ENCODE measurements at places on chromosomes 12 and 14. TPM values are rescaled to one million over a fixed set of nuclear protein-coding genes. Genes with fewer than 3 reads are reported as not detected.
A peak's percentile ranks its signal among the peaks of the same experiment; 100 is the strongest.

The STAC3 gene
- total RNA-seq, result 6.1 TPM

DNA sequence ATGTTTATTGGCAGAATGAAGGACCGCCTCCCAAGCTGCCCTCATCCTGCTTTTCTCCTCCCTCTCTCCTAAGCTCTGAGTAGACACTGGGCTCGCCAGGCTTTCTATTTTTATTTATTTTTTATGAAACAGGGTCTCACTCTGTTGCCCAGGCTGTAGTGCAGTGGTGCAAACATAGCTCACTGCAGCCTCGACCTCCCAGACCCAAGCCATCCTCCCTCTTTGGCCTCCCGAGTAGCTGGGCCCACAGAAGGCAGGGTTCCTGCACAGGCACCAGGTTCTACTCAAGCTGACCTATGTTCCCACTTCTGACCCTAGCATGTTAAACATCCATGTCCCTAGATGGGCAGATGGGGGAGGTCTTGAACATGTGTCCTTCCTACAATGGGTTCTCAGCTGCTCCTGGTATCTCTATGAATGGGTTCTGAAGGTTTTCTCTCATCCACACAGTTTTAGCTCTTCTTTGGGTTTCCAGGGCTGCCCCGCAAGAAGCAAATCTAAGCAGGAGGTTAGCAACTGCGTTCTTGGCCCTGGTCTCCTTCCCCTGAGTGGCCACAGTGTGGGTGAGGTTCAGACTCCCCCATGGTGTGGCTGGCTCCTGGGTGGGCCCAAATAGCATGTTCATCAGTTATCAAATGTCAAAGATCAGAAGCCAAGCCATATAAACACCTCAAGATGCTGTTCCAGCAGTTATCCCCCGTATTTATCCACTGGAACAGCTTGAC, 167.3 kb downstream of the ZFP36L1 start:
- no peaks in the 10 kb centered on the region for H3K27me3 ChIP-seq
- H3K4me1 ChIP-seq, result peaks cover 46% of the 10 kb centered on the region
- DNase-seq, result peak; percentile 0

DNA sequence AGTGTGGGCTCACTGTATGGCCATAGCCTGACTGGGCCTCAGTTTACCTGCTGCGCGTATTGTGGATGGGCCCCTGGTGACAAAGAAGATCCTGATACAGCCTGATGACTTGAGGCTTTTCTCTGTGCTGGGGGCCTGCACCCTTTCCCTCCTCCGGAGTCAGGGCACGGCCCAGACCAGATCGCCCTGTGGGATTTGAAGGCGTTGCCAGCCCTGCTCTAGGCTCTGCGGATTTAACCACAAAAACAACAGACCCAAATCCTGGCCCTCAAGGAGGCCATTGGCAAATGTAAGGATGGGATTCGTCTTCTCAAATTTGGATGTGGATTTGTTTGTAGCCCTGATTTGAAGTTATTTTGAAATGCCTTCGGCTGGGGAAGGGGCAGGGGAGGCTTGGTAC, 195.8 kb downstream of the TSPAN9 start:
- no peaks in the 10 kb centered on the region for H3K36me3 ChIP-seq
- no peak for DNase-seq
- H3K4me1 ChIP-seq, result no peaks in the 10 kb centered on the region
- H3K4me3 ChIP-seq, result no peak overlapping the region
- no peaks in the 10 kb centered on the region for H3K27me3 ChIP-seq

DNA sequence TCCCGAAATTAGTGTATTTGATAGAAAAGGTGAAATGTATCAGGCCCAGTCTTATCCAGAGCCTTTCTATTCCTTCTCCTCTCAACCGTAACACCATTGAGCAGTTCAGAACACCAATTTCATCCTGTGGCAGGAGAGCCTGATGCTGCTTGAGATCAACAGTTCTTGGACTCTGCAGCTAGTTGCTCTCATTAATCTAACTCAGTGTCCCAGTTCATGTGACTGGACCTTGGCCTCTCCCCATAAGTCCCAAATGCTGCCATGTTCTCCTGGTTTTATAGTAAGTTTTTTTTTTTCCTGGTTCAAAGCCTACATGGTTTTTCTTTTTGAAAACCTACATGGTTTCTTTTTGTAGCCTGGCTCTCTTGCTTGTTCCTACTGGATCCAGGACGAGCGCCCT, 293.9 kb downstream of the ITPR2 start:
- no peak overlapping the region for H3K4me3 ChIP-seq
- no peak for DNase-seq
- no peaks in the 10 kb centered on the region for H3K36me3 ChIP-seq

- no peaks in the 10 kb centered on the region for H3K4me1 ChIP-seq
- no peaks in the 10 kb centered on the region for H3K27me3 ChIP-seq
- H3K27ac ChIP-seq, result no peak overlapping the region
- H3K36me3 ChIP-seq, result peaks cover 28% of the 10 kb centered on the region
Observed at GRCh38 chr14:55377236-55377635, 34.4 kb downstream of the ATG14 start.

GRCh38 chr12:69694123-69694522, 5.0 kb downstream of the BEST3 start:
- H3K4me1 ChIP-seq, result peaks cover 1% of the 10 kb centered on the region
- no peak overlapping the region for H3K4me3 ChIP-seq
- H3K27me3 ChIP-seq, result no peaks in the 10 kb centered on the region
- H3K27ac ChIP-seq, result no peak overlapping the region
- no peak for DNase-seq
- no peaks in the 10 kb centered on the region for H3K36me3 ChIP-seq

- H3K4me3 ChIP-seq, result no peak overlapping the region
- no peaks in the 10 kb centered on the region for H3K27me3 ChIP-seq
- peaks cover 2% of the 10 kb centered on the region for H3K4me1 ChIP-seq
- DNase-seq, result no peak
- H3K27ac ChIP-seq, result no peak overlapping the region
Observed at GRCh38 chr12:42732908-42733411, 143.4 kb upstream of the PRICKLE1 start.

The LGR5 gene
- total RNA-seq, result 0.67 TPM

- H3K4me3 ChIP-seq, result no peak overlapping the region
- peaks cover 28% of the 10 kb centered on the region for H3K27me3 ChIP-seq
- no peak for DNase-seq
- no peak overlapping the region for H3K27ac ChIP-seq
- peaks cover 3% of the 10 kb centered on the region for H3K36me3 ChIP-seq
Observed at GRCh38 chr14:55718551-55718950, 138.5 kb downstream of the KTN1 start.

The AGAP2 gene
- total RNA-seq, result 0.29 TPM

- H3K36me3 ChIP-seq, result peaks cover 2% of the 10 kb centered on the region
- peak overlapping the region; percentile 79 for H3K27ac ChIP-seq
Observed at GRCh38 chr12:49345825-49346658, 646 bp upstream of the DNAJC22 start.
